Epithelial cell of proximal tubule (primary cell): ENCODE measurements at places on chromosomes 12 and 14.

- no peak for DNase-seq
These were observed 600.9 kb upstream of the FLRT2 start for GRCh38 chr14:84929086-84929485.

DNA sequence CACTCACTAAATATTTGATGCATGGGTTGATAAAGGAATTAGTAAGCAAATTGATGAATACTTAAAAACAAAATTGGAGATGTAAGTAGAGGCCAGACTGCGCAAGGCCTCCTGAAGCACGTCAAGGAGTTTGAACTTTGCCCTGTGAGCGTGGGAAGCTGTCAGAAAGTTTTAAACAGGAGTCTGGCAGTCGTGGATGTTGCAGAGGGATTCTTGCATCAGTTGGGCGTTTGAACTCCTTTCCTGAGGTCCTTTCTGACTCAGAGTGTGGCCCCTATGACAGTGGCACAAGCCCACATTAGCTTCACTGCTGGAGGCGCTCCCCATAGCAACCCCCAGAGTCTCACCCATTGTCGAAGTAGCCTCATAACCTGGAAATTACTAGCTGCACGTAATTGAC, 17.9 kb upstream of the IL22 start:
- no peak for DNase-seq

DNA sequence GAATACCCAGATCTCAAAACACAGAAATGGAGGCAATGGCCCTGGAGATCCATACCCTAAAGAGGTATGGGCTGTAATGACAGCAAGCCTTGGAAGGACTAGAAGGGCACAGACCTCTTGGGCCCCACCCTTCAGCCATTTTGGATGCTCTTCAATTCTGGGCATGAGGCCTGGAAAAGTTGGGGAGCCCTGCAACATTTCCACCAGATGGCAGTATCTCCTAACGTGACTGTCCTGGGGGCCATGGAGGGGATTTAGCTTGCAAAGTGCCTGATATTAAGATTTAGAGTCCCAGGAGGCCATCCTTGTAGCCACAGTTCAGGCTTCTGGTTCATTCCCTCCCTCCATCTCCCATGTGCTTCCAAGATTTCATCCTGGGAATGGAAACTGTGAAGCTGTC, 30.2 kb downstream of the KCNA5 start:
- no peak for DNase-seq

GRCh38 chr12:4118601-4119156, 154.9 kb upstream of the CCND2 start:
- DNase-seq, result no peak

DNA sequence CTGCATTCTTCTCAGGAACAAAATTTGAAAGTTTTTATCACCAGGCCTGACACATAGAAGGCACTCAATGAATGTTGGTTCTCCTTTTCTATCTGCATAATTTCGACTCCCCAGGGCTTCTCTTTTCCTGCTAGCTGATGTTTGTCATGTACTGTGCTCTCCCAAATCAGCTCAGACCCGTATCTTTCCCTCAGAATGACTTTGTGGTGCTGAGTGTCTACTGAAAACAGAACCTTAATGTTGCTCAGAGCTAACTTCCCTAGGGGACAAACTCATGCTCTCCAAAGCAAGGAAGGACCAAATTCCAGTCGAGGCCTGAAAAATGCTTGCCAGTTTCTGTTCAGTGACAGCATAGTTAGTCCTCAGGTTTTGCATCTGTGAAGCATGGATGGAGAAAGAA, 1.9 kb downstream of the ARHGDIB start:
- no peak for DNase-seq

DNA sequence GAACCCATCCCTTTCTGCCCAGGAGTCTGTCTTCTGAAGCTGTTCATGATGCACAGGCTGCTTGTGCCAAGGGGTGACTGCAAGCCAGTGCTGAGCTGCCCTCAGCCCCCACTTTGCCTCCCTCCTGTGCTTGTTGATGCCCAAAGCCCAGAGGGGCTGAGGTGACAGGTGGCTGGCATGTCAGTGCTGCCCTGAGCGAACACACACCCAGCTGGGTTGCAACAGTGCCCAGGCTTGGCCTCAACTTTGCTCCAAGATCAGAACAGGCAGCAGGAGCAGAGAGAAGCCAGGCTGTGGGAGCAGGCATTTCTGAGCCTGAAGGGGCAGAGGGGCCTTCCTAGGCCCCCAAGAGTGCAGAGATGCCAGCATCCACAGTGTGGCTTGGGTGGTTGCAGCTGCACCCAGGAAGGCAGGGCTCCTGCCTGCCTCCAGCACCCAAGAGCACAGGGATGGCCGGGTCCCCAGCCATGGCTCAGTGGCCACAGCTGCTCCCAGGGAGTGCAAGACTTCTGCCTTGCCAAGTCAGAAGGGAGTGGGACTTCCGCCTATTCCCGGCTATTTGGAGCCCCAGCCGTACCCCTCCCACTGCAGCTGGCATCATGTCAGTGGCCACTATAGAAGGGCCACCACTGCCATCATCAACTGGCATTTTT, 83.1 kb downstream of the SLC16A7 start:
- DNase-seq, result no peak

DNA sequence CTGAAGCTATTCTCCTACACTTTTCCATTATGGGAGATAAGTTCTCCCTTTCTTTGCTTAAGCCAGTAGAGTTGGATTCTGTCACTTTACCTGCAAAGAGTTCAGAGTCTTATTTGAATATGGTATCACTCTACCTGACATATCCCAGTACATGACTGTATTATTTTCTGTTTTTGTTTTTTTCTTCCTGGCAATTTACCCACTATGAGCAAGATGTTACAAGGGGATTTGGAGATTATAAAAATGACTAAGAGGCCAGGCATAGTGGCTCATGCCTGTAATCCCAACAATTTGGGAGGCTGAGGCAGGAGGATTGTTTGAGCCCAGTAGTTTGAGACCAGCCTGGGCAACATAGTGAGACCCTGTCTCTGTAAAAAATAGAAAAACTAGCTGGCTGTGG, 46.4 kb upstream of the CHST11 start:
- no peak for DNase-seq

DNA sequence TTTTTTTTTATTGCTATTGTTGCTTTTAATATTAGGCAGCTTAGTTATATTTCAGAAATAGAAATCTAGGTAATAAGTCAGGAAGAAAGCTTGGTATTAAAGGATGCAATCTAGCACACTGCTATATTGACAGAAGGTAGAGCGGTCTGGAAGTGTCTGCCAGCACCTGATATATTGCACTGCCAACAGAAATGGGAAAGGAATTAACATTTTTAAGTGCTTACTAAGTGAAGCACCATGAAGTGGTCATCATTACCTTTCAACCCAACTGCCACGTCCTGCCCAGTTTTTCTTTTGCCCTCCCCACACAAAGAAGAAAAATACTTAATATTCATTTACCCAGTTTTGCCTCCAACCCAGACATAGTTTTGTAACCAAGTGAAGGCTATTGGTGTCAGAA, 163.5 kb downstream of the KITLG start:
- DNase-seq, result no peak

DNA sequence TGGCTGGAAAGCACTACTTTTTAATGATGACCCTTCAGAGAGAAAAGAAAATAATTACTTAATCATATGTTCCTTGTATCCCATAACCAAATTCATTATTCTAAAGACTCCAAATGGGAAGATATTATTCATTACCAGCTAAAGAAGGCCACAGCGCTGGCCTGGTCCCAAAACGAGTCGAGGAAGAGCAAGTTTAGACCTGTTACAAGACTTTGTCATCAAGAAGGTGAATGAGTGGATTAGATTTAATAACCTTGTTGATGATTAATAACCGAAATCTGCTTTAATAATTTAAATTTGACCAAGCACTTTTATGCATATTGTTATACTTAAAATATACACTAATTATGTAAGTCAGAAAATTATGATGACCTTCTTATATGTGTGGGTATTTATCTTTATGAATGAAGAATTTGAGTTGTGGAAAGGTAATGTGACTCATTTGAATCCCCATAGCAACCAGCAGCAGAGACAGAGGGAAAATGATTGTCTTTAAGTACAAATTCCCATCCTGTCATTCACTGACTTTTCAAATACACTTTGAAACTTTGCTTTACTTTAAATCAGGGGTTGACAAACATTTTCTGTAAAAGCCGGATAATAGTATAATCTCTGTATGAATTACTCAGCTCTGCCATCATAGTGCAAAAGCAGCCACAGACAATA, 200.3 kb upstream of the NPAS3 start:
- no peak for DNase-seq

- no peak for DNase-seq
These were observed 27.1 kb downstream of the DEGS2 start for GRCh38 chr14:100132161-100132902.

DNA sequence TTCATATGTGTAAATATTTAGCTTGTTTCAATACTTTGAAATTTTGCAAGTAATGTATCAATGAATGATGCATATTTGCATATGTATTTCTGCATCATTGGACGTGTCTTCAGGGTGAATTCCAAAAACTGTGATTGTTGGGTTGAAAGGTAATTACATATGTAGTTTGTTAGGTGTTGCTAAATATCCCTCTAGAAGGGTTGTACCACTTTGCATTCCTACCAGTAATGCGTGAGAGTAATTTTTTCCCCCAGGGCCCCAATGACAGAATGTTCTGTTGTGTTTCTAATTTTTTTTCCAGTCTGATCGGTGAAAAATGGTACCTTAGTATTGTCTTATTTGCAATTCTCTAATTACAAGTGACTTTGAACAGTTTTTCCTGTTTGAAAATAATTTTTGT, 408.9 kb downstream of the NAV3 start:
- DNase-seq, result no peak

GRCh38 chr12:57111031-57111734, at the start of gene STAT6:
Gene STAT6, minus strand, starts transcription at chr12:57111362. Its CDS starts 3,084 bp downstream, at chr12:57108278.
- no peak for DNase-seq

DNA sequence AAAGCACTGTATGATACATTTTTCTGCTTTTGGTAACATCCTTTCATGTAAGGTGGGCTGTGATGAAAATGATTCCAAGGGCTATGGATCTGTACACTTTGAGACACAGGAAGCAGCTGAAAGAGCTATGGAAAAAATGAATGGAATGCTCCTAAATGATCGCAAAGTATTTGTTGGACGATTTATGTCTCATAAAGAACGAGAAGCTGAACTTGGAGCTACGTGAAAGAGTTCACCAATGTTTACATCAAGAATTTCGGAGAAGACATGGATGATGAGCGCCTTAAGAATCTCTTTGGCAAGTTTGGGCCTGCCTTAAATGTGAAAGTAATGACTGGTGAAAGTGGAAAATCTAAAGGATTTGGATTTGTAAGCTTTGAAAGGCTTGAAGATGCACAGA, 22.1 kb upstream of the SRGAP1 start:
- no peak for DNase-seq

- DNase-seq, result no peak
These were observed 50.4 kb upstream of the ASPG start for GRCh38 chr14:104034976-104035699.

GRCh38 chr12:116922194-116922897, 11.6 kb downstream of the FBXW8 start:
- DNase-seq, result no peak

DNA sequence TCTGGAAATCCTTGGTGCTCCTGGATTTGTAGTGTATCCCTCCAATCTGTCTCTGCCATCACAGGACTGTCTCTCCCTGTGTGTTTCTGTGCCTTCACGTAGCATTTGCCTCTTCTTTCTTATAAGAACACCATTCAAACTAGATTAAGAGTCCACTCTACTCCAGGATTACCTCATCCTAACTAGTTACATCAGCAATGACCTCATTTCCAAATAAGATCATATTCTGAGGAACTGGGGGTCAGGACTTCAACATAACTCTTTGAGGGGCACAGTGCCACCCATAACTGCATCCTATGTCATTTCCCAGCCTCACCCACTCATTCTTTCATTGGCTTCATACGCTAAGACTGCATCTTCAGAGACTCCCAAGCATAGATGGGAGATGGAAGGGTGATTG, 106.2 kb downstream of the NT5DC3 start:
- DNase-seq, result no peak

- DNase-seq, result no peak
These were observed 15.2 kb downstream of the RFX4 start for GRCh38 chr12:106598003-106598402.

DNA sequence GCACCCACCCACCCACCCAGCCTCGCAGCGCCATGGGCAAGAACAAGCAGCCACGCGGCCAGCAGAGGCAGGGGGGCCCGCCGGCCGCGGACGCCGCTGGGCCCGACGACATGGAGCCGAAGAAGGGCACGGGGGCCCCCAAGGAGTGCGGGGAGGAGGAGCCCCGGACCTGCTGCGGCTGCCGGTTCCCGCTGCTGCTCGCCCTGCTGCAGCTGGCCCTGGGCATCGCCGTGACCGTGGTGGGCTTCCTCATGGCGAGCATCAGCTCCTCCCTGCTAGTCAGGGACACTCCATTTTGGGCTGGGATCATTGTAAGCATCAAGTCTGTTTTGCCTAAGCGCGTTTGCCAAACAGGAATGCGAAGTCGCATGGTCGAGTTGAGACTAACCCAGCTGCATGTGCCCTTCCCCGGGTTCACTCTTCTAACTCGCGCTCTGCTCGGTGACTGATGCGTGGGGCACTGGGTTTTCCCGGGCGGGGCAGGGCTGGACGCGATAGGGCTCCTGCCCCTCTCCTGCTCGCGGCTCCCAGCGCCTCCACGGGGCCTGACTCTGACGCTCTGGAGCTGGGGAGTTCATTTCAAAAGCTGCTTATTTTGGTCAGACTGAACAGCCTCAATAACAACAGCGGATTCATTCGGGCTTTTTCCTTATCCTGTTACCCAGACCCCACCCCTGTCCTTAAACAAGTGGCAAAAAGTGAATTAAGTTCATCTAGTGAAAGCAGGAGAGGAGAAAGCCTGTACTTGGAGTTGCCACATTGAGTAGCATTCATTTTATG, 458 bp downstream of the SSPN start:
- no peak for DNase-seq

- DNase-seq, result no peak
These were observed 190.4 kb downstream of the SLC5A8 start for GRCh38 chr12:101019667-101020066.

DNA sequence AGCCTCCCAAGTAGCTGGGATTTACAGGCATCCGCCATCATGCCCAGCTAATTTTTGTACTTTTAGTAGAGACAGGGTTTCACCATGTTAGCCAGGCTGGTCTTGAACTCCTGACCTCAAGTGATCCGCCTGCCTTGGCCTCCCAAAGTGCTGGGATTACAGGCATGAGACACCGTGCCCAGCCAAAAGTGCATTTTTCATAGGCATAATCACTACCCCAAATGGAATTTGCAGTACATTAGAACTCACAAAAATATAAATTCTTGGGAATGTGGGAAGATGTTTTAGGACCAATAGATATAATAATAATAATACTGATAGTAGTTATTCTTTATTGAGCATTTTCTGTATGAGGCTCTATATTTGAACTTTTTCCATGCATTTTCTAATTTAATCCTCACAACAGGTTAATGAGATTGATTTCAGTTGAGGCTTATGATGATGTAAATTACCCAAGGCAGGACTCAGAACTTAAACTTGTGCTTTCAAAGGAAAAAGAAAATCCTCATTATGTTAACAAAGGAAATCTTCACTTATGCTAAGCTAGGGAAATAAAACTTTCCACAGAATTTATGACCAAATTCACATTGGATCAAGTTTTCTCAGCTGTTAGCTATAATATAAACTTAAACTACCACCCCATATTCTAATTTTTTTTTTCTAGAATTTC, 121.6 kb downstream of the SRGAP1 start:
- DNase-seq, result no peak

- no peak for DNase-seq
These were observed 13.2 kb upstream of the APOF start for GRCh38 chr12:56375598-56376434.

- no peak for DNase-seq
These were observed 89.2 kb downstream of the SPPL3 start for GRCh38 chr12:120814903-120815429.
